ENCODE measurements at places on chromosomes 3 and 15. TPM values are rescaled to one million over a fixed set of nuclear protein-coding genes. Genes with fewer than 3 reads are reported as not detected.

Gene RBP2
- not detected for total RNA-seq

Gene GOLGA8G
- not detected for total RNA-seq

Gene SLC22A13
- 0.41 TPM for total RNA-seq

Gene IMPDH2
- 261 TPM for total RNA-seq

Gene FGF12
- total RNA-seq: 3.0 TPM

Gene MYL3
- total RNA-seq: not detected

Gene RTP1
- total RNA-seq: not detected

Gene GRAMD2A
- total RNA-seq: 0.35 TPM

Gene NT5DC2
- total RNA-seq: 389 TPM

Gene FETUB
- total RNA-seq: not detected

Gene NR2E3
- total RNA-seq: not detected

Gene IL17RE
- 1.7 TPM for total RNA-seq

Gene CHRNA5
- 23.6 TPM for total RNA-seq

Gene HCN4
- total RNA-seq: 4.0 TPM

Gene RTP2
- total RNA-seq: not detected

Gene COL6A6
- not detected for total RNA-seq

Gene CCDC9B
- not detected for total RNA-seq

Gene RLBP1
- total RNA-seq: 6.3 TPM

Gene ARGFX
- not detected for total RNA-seq

Gene C2CD4B
- not detected for total RNA-seq

Gene GOLGA8N
- total RNA-seq: 2.6 TPM

Gene ZNF654
- 8.6 TPM for total RNA-seq

Gene LDHAL6B
- total RNA-seq: not detected

Gene RAP2B
- 14.4 TPM for total RNA-seq

Gene TRPM1
- total RNA-seq: not detected

Gene MCF2L2
- 1.5 TPM for total RNA-seq

Gene ZDHHC19
- total RNA-seq: not detected

Gene PLXNA1
- total RNA-seq: 90.4 TPM

Gene NEO1
- total RNA-seq: 80.1 TPM

Gene MUSTN1
- 4.1 TPM for total RNA-seq

Gene LIPH
- total RNA-seq: not detected

Gene STRC
- total RNA-seq: 0.19 TPM

Gene PDZRN3
- total RNA-seq: 12.2 TPM

Gene TMEM207
- not detected for total RNA-seq

Gene CFAP44
- total RNA-seq: 11.1 TPM

Gene FEZF2
- 0.28 TPM for total RNA-seq

Gene GABRR3
- total RNA-seq: not detected

Gene MORC1
- not detected for total RNA-seq

Gene CLDN1
- 0.14 TPM for total RNA-seq

Gene SPTSSB
- total RNA-seq: 0.20 TPM

Gene IL1RAP
- total RNA-seq: 5.4 TPM

Gene LMOD3
- 4.2 TPM for total RNA-seq

Gene DPP8
- total RNA-seq: 26.2 TPM
